ENCODE measurements at places on chromosomes 4 and X. TPM values are rescaled to one million over a fixed set of nuclear protein-coding genes. Genes with fewer than 3 reads are reported as not detected.

ADAMTS3 gene
- 2.5 TPM for total RNA-seq

CRMP1 gene
- 4.4 TPM for total RNA-seq

HTN3 gene
- total RNA-seq: not detected

MSL3 gene
- total RNA-seq: 22.2 TPM

PFKFB1 gene
- total RNA-seq: under 0.01 TPM

PDZD4 gene
- total RNA-seq: 0.28 TPM

FAM47E gene
- not detected for total RNA-seq

DNA sequence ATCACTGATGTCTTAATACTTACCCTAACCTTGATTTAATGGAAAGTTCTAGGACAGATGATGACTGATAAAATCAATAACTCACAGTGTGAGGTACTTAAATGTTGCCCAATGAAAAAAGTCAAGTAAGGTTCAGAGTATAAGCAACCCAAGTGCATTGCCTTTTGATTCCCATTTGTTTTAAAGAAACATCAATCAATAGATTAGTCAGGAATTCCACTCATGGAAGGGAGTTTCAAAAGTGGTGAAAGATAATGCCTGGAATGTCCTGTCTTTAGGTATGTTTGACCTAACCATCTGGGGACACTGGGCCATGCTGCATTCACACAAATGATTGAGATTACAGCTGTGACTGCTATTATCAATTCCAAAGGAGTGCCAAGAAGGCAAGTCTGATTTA, 259.7 kb downstream of the PPARGC1A start:
- no peak for DNase-seq

- no peak for DNase-seq
Observed at GRCh38 chr4:2354118-2354517, 64.3 kb downstream of the ZFYVE28 start.

- DNase-seq: no peak
Observed at GRCh38 chr4:7121174-7121573, 53.3 kb upstream of the GRPEL1 start.

DNA sequence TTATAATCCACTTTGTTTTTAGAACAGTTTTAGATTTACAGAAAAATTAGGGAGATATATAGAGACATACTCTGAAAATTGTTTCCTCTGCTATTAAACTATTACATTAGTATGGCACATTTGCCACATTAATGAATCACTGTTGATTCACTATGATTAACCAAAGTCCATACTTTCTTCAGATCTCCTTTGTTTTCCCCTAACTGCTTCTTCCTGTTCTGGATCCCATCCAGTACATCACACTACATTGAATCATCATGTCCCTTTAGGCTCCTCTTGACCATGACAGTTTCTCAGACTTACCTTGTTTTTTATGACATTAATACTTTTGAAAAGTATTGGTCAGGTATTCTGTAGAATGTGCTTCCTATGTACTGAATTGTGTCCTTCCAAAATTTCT, 109.2 kb upstream of the EDNRA start:
- peak; percentile 75 for DNase-seq

- DNase-seq: no peak
Observed at GRCh38 chr4:80875642-80876041, 154.9 kb upstream of the BMP3 start.

GRCh38 chr4:119795986-119796578, 167.5 kb upstream of the PDE5A start:
- DNase-seq: no peak

DNA sequence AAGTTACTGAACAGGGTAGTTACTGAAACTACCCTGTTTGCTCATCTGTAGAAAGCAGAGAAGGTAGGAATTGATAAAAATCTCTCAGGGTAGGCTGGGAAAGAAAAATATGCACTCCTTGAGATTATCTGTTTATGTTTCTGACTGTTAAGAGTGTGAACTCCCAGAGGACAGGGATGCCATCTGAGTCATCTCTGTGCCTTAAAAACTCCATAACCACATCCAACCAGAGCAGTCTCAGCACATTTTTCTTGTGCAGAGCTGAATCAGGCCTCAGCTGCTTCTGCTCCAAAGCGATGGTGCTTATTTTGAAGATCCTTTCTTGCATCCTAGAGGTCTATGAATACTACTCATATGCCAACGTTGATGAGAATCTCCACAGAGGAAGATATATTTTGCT, 9.9 kb downstream of the CENPVL3 start:
- DNase-seq: peak; percentile 2

- no peak for DNase-seq
Observed at GRCh38 chr4:182662551-182662950, 254.6 kb downstream of the DCTD start.

DNA sequence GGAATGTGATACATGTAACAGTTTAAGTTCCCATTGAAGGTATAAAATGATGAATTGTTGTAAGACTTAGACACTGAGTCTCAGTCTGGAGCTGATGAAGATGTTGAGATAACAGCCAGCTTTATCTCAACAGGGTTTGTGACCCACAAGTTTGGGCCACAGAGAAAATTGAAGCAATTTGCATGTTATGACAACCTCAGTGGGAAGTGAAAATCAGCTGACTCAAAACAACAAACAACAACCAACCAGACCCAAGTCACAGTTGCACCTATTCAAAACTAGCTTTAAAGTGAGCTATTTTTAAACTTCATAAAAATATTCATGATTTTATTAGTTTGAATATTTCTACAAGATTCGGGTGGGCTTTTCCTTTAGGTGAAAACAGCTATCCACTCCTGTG, 8.0 kb downstream of the SFRP2 start:
- no peak for DNase-seq

GRCh38 chrX:1223242-1223600, 10.8 kb upstream of the CRLF2 start:
- DNase-seq: no peak

DNA sequence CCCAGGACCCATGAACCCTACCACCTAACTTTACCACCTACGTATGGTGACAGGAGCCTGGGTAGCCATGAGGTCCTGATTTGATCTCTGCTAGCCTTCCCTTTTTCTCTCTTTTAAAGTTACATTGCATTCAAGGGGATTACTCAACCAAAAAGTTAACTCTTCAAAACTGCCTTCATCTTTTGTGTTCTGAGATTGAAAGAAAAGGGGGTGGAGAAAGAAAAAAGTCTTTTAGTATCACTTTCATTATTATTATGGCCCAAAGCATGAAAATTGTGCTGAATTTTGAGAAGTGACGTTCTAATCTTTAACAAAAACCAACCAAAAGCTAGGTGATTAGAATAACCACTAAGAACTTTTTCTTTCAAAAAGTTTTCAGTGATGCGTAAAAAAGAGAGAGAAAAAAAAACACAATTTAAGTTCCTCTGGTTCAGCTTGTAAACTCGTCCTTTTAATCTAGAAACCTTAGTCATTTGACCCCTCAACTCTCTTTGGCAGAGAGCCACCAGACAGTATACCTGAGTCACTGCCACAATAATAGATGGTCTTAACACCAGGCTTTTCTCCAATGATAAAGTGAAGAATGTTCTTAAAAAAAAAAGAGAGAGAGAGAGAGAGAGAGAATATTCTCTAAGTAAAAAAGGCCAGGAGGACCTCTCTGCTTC, 347.4 kb upstream of the FGF13 start:
- DNase-seq: no peak

DNA sequence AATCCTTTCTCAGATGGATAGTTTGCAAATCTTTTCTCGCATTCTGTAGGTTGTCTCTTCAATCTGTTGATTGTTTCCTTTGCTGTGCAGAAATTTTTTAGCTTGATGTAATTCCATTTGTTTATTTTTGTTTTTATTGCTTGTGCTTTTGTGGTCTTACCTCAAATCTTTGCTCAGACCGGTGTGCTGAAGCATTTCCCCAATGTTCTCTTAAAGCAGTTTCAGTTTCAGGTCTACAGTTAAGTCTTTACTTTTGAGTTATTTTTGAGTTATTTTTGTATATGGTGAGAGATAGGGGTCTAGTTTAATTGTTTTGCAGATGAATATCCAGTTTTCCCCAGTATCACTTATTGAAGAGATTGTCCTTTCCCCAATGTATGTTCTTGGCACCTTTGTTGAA, 18.2 kb upstream of the SLC25A14 start:
- DNase-seq: no peak

- peak; percentile 24 for DNase-seq
Observed at GRCh38 chrX:41449615-41450014, 2.5 kb downstream of the NYX start.

DNA sequence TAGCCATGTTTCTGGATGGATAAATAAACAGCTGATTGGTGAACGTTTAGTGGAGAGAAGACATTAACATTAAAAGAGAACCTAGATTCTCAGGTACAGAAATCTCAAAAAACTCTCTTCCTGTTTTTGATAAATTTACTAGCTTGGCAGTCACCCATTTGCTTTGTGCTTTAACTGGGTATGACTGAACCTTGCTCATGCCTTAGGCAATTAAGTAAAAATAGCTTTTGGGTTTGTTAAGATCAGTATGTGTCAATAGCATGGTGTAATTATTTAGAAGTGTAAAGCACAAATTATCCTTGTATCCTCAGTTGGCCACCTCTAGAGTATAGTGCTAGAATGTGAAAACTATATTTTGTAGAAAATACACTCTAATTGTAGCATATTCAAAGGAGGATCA, 200.0 kb downstream of the CFAP299 start:
- DNase-seq: no peak

DNA sequence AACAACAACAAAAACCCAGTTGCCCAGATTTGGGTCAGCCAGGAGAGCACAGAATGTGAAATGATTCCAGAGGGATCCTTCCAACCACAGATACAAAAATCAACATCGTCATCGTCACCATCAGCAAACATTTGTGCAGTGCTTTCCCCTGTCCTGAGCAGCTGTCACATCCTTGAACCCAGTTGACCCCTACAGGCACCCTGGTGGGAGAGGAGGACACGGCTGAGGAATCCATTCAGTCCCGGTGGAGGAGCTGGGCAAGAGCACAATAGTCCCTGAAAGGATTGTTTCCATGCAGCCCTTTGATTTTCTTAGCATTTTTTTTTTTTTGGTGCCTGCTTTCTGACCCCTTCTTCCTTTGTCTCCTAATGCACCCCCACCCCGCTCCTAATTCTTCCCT, 37.1 kb upstream of the STX18 start:
- no peak for DNase-seq

DNA sequence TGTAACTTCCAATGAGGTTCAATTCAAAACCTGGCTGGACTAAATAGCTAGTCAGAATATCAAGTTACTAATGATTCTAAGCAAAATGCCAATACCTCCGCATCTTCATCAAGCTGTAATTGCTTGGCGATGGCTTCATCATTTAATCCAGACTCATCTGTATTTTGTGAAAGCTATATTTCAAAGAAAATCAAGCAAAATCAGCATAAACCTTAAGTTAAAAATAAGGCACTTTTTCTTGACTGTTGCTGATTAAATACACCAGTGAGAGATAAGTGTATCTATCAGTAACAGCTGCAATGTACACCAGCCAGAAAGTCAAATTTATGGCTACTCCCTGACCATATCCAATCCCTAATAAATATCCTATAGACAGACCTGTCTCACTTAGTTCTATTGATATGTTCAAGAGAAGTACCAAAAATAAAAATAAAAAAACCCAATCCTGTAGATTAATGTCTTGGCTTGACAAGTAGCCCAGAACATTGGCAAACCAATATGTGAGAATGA, 39.6 kb downstream of the RFC1 start:
- no peak for DNase-seq

GRCh38 chr4:18722748-18723191, 701.2 kb upstream of the LCORL start:
- DNase-seq: no peak

DNA sequence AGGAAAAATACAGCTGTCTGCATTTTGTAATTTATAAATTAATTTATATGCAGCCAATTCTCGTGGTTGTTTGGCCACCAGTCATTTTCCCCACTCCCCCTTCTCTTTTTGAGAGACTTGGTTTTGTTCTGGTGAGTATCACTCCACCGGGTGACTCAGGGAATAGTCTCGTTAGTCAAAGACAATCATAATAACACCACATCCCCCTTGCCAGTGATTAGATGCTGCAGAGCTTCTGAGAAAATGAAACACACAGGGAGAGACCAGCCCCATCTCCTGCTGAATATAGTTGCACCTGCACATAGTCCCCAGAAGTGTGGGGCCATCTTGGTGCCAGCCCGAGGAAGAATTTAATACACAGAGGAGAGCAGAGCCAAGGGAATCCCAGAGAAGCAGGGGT, 8.0 kb upstream of the FNIP2 start:
- DNase-seq: peak; percentile 64

DNA sequence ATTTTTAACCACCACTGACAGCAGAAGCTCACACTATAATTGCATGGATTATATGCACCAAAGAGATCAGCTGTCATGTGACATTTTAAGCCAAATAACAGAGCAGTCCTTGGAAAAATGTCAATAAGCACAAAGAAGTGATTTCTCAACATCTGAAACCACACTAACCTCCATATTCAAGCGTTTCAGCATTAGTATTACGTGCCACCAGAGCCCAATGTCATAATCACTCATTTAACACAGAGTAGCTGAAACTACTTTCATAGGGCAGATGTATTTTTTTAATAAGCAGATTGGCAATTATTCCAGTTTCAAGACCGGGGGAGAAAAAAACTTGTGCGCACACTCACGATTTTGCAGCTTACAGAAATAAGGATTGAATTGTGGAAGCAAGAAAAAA, 76.6 kb downstream of the SH3KBP1 start:
- DNase-seq: peak; percentile 48

DNA sequence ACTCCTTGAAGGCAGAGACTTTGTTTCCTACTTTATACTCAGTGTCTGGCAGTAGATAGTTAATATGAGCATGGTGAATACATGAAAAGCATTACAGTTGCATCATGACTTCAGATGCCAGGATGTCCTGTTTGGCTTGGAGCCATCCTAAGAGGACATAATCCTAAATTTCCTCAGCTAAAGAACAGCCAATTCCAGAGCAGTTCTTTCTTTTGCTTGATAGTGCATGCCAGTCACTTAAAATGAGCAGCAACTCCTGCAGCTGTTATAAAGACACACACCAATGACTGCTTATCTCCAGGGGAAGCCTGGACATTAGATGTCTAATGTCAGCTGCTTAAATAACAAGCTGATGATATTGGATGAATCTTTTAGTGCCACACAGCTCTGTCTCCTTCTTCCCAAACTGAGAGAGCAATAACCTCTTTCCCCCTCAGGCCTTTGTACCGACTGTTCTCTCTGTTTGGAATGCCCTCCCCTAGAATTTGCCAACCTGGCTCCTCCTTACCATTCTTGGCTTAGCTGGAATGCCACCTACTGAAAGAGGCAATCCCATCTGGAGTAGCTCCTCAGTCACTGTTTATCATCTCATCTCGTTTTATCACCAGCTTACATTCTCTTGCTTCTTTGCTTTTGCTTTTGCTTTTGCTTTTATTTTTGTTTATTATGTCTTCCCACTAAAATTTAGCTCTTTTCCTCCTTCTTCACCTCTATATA, 100.8 kb upstream of the USP38 start:
- no peak for DNase-seq

- DNase-seq: peak; percentile 4
Observed at GRCh38 chr4:181728305-181728966, 514.8 kb upstream of the TENM3 start.

DNA sequence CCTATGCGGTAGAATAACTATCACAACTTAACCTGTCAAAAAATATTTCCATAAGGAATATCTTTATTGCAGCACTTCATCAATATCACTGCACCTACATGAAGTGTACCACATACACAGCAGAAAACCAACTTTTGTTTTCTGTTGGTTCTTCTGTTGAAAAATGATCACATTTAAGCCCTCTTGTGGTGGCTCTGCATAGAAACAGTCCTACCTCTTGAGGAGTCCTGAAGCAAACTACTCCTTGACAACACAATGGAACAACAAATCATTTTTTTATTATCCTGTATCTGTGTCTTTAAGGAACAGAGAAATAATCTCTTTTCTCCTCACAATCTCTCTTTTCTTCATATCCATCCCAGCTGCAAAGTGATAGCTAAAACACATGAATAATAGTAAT, 39.8 kb upstream of the ATOH1 start:
- DNase-seq: peak; percentile 10

GRCh38 chr4:88705805-88706492, 8.3 kb upstream of the NAP1L5 start:
- DNase-seq: peak; percentile 57
